ENCODE measurements at places on chromosomes 7 and 10. TPM values are rescaled to one million over a fixed set of nuclear protein-coding genes. Genes with fewer than 3 reads are reported as not detected.

The EGR2 gene
- polyA plus RNA-seq: 0.30 TPM

The AQP1 gene
- polyA plus RNA-seq: 617 TPM

The OR6V1 gene
- not detected for polyA plus RNA-seq

The SPDYE16 gene
- polyA plus RNA-seq: not detected

The CNPY1 gene
- polyA plus RNA-seq: not detected

The UMAD1 gene
- 20.3 TPM for polyA plus RNA-seq

The CC2D2B gene
- 0.80 TPM for polyA plus RNA-seq

Data from kidney (tissue), 22 donors.